Stimulated activated CD8-positive, alpha-beta memory T cell treated with anti-CD3 and anti-CD28 coated beads, Interleukin-4, amount 100 ng/mL, for 1 hour (primary cell): ENCODE measurements at places on chromosomes 12 and 14.

GRCh38 chr12:59708064-59708463 is 112.2 kb downstream of the SLC16A7 start:
- DNase-seq, result no peak

DNA sequence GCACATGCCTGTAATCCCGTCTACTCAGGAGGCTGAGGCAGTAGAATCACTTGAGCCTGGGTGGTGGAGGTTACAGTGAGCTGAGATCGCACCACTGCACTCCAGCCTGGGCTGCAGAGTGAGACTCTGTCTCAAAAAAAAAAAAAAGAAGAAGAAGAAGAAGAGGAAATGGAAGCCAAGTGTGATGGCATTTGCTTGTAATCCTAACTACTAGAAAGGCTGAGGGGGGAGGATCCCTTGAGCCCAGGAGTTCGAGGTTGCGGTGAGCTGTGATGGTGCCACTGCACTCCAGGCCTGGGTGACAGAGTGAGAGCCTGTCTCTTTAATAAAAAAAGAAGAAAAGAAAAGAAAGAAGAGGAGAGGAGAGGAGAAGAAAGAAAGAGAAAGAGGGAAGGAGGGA is 52.1 kb downstream of the LGMN start:
- DNase-seq, result no peak

DNA sequence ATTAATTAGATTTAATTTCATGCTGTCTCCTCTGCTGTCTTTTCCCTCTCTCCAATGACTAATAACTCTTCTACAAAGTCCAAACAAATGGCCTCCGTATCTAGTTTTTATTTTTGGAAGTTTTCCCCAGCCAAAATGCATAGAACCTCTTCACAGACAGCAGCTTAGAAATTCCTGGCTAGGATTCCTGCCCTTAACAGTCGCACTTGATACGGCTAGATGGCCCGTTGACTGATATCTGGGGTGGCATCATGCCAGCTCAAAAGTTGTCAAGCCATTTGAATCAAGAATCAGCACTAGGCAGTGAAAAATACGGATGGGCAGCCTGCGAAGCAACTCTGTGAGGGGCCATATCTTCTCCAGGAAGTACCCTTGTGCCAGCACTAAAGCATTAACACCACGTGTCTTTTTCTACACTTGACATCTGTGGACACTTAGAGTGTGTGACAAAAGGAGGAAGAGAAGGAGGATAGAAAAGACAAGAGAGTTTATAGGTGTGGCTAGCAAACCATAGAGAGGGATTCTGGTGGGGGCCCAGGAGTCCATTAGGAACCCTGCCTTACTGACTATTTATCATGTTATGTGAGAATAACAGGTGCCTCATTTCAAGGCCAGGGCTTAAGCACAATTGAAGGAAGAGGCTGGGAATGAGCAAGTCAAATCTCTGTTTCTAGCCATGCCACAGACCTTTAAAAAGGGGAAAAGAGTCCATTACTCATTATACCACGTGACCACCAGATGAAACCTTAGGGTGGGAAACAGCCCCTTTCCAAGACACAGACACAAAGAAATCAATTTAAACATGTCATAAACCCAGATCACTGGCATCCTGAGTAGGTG is 39.2 kb upstream of the KRR1 start:
- no peak for DNase-seq

- DNase-seq, result no peak
Measured at GRCh38 chr12:114562654-114563053, 121.3 kb downstream of the TBX3 start.

DNA sequence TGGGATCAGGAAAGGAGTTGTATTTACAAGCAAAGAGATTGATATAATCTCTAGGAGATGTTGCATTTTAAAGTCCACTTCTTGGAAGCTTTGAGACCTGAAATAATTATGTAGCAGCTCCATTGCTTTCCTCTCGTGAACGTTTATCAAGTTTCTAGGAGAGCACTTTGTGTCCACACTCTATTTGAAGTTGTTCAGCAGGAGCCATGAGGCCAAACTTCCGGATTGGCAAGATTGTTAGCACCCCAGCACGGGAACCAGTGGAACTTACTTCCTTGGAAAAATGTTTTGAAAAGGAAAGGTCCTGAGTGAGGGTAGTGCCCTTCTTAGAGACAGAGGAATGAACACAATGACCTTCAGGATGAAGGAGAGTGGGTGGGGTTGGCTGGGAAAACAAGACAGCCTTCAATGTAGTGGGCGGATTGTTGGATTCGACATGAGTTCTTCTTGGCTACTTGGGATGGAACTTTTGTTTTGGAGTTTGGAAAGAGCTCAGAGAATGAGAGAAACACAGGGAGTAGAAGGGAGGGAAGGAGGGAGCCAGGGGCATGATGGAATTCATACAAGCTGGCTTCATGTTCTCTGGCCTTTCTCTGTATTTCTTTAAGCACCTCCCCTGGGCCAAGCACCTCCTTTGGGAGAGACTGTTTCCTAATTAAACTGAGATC is 23.8 kb upstream of the CISTR start:
- no peak for DNase-seq

DNA sequence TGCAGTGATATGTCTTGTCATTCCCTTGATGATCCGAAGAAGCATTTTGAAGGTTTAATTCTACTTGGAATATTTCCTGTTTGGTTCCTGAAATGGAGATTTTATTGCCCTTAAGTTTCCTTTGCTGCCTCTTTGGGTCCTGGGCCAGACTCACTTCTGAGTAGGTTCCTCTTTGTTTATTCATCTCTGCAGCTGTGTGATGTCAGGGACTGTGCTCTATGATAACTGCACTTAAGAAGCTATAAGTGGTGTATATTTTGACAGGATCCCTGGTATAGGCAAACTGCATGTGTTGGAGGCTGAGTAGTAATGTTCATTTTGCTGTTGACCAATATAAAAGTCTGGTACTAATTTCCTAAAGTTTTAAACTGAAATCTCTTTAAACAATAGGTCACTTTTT is at the start of gene KLRC4:
Gene KLRC4 (minus strand): TSS at position 366 of the 400 bp plus-strand sequence. CDS start 182 bp downstream, at position 184.
- DNase-seq, result no peak

DNA sequence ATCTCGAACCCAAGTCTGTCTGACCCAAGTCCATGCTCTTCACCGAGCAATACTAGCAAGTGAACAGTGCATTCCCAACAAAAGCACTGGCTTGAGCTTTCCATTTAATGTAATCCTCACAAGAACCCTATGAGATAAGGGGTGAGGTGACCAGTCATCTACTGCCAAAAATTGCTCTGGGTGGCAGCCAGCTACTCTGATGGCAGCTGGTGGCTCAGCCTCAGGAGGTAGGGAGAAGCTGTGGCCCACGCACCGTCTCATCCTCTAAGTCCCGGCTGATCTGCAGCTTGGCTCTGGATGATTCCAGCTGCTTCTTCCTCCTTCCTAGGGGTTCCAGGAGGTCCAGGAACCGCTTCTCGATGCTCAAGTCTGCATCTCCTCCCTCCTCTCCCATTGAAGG is 75.2 kb downstream of the PLEKHG3 start:
- no peak for DNase-seq

GRCh38 chr14:22657861-22658260 is 13.7 kb upstream of the OR6J1 start:
- no peak for DNase-seq

- no peak for DNase-seq
Measured at GRCh38 chr14:73236752-73237218, 521 bp upstream of the PAPLN start.

- no peak for DNase-seq
Measured at GRCh38 chr14:76375484-76375883, 453 bp upstream of the ESRRB start.

DNA sequence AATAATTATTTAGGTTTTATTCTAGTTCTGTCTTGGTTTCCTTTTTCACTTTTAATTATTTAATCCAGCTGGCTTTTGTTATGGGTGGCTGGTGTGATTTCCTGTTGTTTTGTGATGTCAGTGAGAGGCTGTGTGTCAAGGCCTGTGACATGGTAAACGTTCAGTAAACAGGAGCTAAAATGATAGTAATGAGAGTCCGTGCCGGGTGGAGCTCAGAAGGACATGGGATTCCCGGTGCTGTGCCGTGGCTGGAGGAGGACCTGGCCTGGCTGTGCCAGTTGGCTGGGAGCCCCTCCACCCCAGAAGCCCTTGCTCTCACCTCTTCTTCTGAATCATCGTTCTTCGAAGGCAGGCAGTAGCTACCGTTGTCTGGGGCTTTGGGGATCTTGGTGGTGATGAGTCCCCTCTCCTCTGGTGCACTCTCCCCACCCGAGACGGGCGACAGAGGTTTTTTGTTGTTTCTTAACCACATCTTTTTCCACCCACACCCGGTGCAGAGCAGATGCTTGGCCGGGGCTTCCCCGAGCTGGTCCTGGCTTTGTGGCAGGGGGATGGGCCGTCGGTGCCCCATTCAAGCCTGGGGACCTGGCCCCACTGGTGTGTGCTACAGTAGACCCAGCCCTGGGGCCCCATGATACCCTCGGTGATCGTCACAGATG is 29.1 kb downstream of the SH2B3 start:
- peak; percentile 76 for DNase-seq

- DNase-seq, result no peak
Measured at GRCh38 chr14:70810621-70811020, 1.3 kb upstream of the MAP3K9 start.

DNA sequence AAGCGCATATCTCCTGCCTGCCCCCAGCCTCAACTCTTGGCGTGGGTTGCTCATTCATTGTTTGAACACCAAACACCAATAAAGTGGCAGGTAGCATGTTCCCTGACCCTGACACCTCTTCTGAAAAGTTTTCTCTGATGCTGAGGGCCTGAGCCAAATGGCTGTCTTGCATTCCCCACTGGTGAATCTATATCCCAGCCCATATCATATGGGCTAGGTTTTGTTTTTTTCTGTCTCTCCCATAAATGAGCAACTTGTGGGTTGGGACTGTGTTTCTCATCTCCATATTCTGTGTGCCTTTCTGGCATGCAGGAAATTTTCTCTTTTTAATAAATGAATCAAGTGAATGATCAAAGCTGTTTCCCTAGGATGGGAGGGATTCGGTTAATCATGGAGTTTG is 5.0 kb downstream of the MYO1A start:
- DNase-seq, result no peak

- DNase-seq, result no peak
Measured at GRCh38 chr12:109386059-109386433, 38.3 kb downstream of the MYO1H start.

DNA sequence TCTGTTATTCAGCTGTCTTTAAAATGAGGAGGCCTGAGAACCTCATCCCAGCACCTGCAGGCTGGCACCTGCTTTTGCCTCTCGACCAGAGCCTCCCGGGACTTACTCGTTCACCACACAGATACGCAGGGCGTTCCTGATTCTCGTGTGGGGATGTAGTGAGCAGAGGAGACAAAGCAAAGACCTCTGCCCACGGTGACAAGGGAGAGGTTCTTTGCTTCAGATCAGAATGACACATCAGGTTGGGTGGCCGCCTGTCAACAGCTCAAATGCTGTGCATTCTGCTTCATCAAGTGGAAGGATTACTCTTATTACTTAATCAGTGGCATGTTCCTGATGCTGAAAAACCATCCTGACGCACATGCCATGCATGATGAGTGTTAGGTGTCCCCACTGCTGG is 24.4 kb downstream of the DEGS2 start:
- no peak for DNase-seq

DNA sequence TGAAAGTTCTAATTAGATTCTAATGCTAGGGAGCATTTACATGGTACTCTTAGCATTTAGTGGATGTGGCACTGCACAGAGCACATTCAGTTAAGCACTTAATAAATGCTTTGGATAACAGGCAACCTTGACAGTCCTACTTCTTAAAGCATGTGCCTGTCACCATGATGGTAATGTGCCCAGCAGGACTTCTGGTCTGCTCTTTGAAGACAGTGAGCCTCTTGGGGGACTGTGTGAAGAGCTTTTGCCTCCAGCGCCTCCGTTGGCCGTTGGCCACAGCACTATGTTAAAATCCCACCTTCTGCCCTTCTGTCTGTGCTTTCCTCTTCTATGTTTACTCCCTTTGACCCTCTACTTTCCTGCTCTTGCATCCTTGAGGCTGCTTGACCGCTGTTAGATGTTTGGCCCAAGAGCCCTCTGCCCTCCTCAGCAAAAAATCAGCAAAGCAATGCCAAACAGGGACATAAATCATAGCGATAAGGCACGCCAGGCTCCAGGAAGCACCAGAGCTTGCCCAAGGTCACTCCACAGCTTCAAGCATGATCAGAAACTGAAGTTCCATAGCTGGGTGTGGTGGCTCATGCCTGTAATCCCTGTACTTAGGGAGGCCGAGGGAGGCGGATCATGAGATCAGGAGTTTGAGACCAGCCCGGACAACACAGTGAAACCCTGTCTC is 8.3 kb downstream of the CDKL1 start:
- no peak for DNase-seq

- DNase-seq, result no peak
Measured at GRCh38 chr14:64997108-64997794, 10.6 kb downstream of the FNTB start.

GRCh38 chr12:13066459-13066858 is 22.3 kb downstream of the FAM234B start:
- no peak for DNase-seq

GRCh38 chr14:90695997-90696660 is 120.1 kb downstream of the TTC7B start:
- DNase-seq, result no peak

GRCh38 chr14:87990682-87991081 is 2.3 kb downstream of the GALC start:
- no peak for DNase-seq

DNA sequence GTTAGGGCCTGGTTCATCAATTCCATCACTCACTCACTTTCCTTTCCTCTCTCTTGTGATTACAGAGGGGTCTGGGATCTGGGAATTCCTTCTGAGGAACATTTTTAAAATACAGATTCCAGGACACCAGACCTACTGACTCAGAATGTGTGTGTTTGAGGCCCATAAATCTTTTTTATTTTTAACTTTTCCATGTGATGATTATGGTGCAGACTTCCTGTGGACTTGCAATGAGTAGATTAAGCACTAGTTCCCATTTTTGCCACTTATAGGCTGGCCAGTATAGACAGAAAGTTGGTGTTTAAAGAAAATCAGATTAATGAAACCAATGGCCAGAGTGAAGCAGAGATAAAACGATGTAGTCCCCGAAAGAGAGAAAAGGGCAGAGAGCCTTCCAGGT is 28.1 kb downstream of the SLC41A2 start:
- no peak for DNase-seq

- DNase-seq, result peak; percentile 15
Measured at GRCh38 chr12:101823891-101824290, 6.9 kb downstream of the GNPTAB start.

GRCh38 chr12:27279826-27280225 is 35.7 kb downstream of the STK38L start:
- DNase-seq, result no peak

- no peak for DNase-seq
Measured at GRCh38 chr12:110165540-110166159, 41.5 kb downstream of the IFT81 start.
